ENCODE measurements at places on chromosomes 3 and 15.
A peak's percentile ranks its signal among the peaks of the same experiment; 100 is the strongest.

GRCh38 chr3:100098784-100099070 is 15.6 kb downstream of the FILIP1L start:
- DNase-seq = no peak

- peak; percentile 46 for DNase-seq
Observed at GRCh38 chr3:69013253-69014021, at the start of gene EOGT. Gene EOGT (minus strand): TSS chr3:69013684. CDS start chr3:69009846, 3,838 bp downstream.

DNA sequence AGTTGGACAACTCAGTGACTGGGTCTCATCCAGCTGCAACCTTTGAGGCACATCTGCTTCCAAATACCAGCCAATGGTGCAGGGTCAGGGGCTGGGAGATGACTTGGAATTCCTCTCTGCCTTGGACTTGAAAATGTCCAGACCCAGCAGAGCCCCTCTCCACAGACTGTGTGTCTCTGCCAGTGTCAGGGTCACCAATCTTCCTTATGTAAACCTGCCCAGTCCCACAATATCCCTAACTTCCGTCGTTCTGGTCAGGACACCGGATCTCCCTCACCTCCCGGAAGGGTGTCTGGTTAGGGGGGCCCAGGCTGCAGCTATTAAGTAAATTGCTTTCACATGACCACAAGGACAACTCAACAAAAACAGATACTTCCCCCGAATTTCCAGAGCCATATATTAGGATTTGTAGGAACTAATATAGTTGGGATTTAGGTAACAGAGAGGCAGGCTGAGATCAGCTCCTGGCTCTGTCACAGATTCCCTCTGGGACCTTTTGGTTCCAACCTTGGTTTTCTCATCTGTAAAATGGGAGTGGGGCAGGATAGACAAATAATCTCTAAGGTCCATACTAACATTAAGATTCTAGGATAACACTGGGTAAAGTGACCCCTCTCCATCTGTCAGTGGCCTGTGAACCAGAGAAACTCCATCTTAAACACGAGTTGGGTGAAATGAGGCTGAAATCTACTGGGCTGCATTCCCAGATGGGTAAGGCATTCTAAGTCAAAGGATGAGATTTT is 30.8 kb downstream of the IGDCC3 start:
- no peak for DNase-seq

- DNase-seq = no peak
Observed at GRCh38 chr15:40957041-40957555, 3.8 kb downstream of the CHAC1 start.

DNA sequence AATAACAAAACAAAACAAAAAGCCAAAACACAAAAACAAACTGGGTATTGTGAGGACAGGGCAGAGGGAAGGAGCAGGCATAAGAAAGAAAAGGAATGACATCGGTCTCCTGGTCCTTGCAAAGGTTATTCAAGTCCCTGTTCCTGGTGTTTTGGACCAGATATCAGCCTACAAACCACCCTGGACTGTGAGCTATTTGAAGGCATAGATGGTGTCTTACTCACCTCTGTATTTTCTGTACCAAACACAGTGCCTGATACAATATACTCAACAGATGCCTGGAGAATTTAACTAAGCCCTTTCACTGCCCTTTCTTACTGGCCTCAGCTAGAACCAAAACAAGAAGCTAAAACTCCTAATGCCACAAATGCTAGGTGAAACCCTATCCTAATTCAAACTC is 197.0 kb downstream of the TIGIT start:
- no peak for DNase-seq

Data from GOT3 (cell line).